ENCODE measurements at places on chromosomes 16 and 17.
A peak's percentile ranks its signal among the peaks of the same experiment; 100 is the strongest.

DNA sequence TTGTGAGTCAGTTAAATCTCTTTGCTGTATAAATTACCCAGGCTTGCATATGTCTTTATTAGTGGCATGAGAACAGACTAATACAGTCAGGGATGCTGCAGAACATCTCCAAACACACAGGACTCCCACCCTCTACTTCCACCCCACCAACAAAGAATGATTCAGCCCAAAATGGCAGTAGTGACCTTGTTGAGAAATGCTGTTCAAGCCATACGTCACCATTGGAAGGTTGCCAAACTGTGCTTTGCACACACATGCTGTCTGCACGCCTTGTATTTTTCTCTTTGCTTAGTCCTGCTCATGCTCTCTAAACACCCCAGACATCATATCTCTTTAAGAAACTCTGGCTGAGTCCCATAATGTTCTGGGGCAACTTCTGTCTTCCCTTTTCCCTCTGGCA is 589.6 kb downstream of the WWOX start:
- no peak for DNase-seq

- DNase-seq = no peak
Measured at GRCh38 chr17:535198-535597, 179.4 kb downstream of the VPS53 start.

DNA sequence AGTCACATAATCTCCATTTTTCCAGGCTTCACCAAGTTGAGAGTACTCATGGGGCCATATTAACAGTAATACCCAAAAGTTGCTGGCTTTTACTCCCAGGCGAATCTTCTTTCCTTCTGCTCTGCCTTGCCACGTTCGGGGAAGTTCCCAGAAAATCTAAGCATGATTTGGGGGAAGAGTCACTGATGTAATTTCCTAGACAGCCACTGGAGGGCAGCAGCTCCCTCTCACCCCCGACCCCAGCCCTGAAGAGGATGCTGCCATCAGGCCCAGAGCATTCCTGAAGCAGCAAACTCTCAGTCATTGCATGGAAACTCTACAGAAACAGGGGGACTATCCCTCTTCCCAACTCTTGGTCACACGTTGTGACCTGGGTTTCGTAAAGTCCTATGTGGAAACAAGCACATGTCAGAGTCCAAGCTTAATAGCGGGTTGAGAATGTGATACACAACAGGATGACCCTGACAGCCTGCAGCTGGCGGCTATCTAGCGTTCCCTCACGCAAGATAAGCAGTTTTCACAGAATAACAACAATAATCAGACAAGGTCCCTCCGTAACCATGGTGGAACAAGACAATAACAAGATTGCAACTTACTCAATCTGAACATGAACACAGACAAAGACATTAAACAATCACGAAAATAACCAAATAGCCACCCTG is 43.8 kb upstream of the DHX40 start:
- DNase-seq = peak; percentile 85

DNA sequence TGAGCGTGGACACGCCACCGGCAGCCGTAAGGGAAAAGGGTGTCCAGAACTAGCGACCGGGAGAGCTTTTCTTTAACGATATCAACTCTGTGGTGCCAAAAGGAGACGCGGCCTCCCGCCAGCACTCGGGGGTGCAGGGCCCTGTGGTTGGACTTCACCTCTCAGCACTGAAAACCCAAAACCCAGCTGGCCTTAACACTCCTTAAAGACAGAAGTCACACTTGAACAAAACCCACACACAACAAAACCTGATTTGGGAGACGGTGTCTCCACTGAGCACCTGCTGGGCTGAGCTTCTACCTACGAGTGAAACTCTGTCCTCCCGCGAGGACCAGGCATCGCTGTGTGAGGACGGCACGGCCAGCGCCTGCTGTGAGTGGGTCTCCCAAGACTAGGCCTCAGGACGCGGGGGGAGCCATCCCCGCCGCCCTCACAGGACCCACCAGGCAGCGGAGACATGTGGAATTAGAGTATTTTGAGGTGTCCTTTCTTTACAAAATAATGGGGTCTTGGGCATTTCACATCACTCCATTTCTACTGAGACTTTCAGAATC is 46.7 kb downstream of the WDR45B start:
- DNase-seq = no peak

- no peak for DNase-seq
Measured at GRCh38 chr17:73746314-73747073, 102.2 kb upstream of the SDK2 start.

DNA sequence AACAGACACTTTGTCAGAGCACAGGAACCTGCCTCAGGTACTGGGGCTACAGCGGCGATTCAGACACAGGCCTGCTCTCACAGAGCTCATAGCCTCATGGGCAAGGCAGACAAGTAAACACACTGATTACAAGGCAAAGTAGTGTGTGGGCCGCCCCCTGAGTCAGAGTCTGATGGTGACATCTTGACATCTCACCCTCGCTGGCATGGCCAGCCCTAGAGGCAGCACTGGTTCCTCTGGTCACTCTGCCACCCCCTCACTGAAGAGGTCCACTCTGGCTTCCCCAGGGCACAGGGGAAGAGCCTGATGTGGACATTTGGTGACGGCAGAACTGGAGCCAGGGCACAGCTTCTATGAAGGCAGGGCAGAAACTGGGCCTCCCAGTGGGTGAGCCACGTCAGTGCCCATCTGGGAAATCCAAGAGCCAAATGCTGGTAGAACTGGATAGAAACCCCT is 32.9 kb upstream of the TOB1 start:
- DNase-seq = no peak

- peak; percentile 87 for DNase-seq
Measured at GRCh38 chr17:34579017-34579946, at the start of gene TMEM132E. TSS of gene TMEM132E (plus strand) at chr17:34579582. CDS start at chr17:34581077, 1,495 bp downstream.
